Smooth muscle cell of the pulmonary artery (primary cell): ENCODE measurements at places on chromosomes 7 and 10. TPM values are rescaled to one million over a fixed set of nuclear protein-coding genes. Genes with fewer than 3 reads are reported as not detected.

Gene ATRNL1
- 2.3 and 5.1 TPM in 2 replicates for total RNA-seq

Gene SLC26A3
- total RNA-seq = not detected in 2 replicates

Gene SKIDA1
- total RNA-seq = 0.20 and 0.36 TPM in 2 replicates

Gene CALML3
- not detected in 2 replicates for total RNA-seq

Gene PIP
- total RNA-seq = not detected in 2 replicates

Gene SLC16A9
- 2.5 and 15.1 TPM in 2 replicates for total RNA-seq

Gene GSTO2
- 1.8 and 4.6 TPM in 2 replicates for total RNA-seq

Gene WNT2
- total RNA-seq = 0.20 TPM in 1 of 2 replicates, not detected in the other

Gene COL26A1
- not detected in 2 replicates for total RNA-seq

Gene PLXNA4
- 16.9 and 29.5 TPM in 2 replicates for total RNA-seq

Gene SFTPA1
- total RNA-seq = not detected in 2 replicates

Gene AKR1E2
- total RNA-seq = 9.5 and 18.4 TPM in 2 replicates

Gene CYP26A1
- not detected in 2 replicates for total RNA-seq

Gene ATOH7
- total RNA-seq = 0.07 TPM in 1 of 2 replicates, not detected in the other

Gene TMEM270
- total RNA-seq = not detected in 2 replicates

Gene C7orf57
- not detected in 2 replicates for total RNA-seq

Gene ANLN
- total RNA-seq = 11.5 and 27.8 TPM in 2 replicates

Gene UPK3B
- total RNA-seq = 0.39 and 0.46 TPM in 2 replicates

Gene ING3
- 7.2 and 12.1 TPM in 2 replicates for total RNA-seq

Gene CFAP43
- 0.23 and 0.52 TPM in 2 replicates for total RNA-seq

Gene GLI3
- total RNA-seq = 4.1 and 4.8 TPM in 2 replicates

Gene TAS2R5
- total RNA-seq = 1.6 and 2.1 TPM in 2 replicates

Gene ZNF138
- 2.2 and 2.3 TPM in 2 replicates for total RNA-seq

Gene CFAP58
- total RNA-seq = 0.23 and 0.26 TPM in 2 replicates

Gene LRMDA
- total RNA-seq = 1.0 and 2.5 TPM in 2 replicates

Gene RALA
- total RNA-seq = 29.8 and 52.5 TPM in 2 replicates

Gene ZNF804B
- not detected in 2 replicates for total RNA-seq

Gene MMP21
- 0.13 TPM in 1 of 2 replicates, not detected in the other for total RNA-seq

Gene PRTFDC1
- 9.4 and 15.8 TPM in 2 replicates for total RNA-seq

Gene STEAP1
- total RNA-seq = 48.2 and 62.2 TPM in 2 replicates

Gene TUBAL3
- not detected in 2 replicates for total RNA-seq

Gene GIMAP6
- 0.13 and 0.46 TPM in 2 replicates for total RNA-seq

Gene MRPS24
- total RNA-seq = 54.7 and 56.6 TPM in 2 replicates

Gene AGMO
- 0.10 and 5.5 TPM in 2 replicates for total RNA-seq

Gene GJD4
- total RNA-seq = 0.10 TPM in 1 of 2 replicates, not detected in the other

Gene PCDH15
- total RNA-seq = not detected in 2 replicates

Gene CCDC172
- not detected in 2 replicates for total RNA-seq

Gene CCL24
- total RNA-seq = not detected in 2 replicates

Gene PARD3
- 51.8 and 54.5 TPM in 2 replicates for total RNA-seq

Gene CPA1
- total RNA-seq = 0.39 and 0.40 TPM in 2 replicates
